GM12878 (cell line): ENCODE measurements at places on chromosomes 1 and 21. TPM values are rescaled to one million over a fixed set of nuclear protein-coding genes. Genes with fewer than 3 reads are reported as not detected.
A peak's percentile ranks its signal among the peaks of the same experiment; 100 is the strongest.

RIMS3 gene
- total RNA-seq = 0.74 and 0.93 TPM in 2 replicates

PDZK1 gene
- 0.10 TPM in 1 of 2 replicates, not detected in the other for total RNA-seq

RGS13 gene
- total RNA-seq = 0.23 and 0.29 TPM in 2 replicates

B3GALT2 gene
- total RNA-seq = not detected in 2 replicates

RIIAD1 gene
- total RNA-seq = not detected in 2 replicates

ARHGEF16 gene
- not detected in 2 replicates for total RNA-seq

NFASC gene
- 0.16 and 0.23 TPM in 2 replicates for total RNA-seq

DDR2 gene
- total RNA-seq = 8.4 and 8.8 TPM in 2 replicates

TMOD4 gene
- total RNA-seq = 1.2 TPM in 1 of 2 replicates, not detected in the other

SLC30A2 gene
- 0.13 TPM in 1 of 2 replicates, not detected in the other for total RNA-seq

SLC2A5 gene
- total RNA-seq = 30.9 and 32.3 TPM in 2 replicates

CAMK1G gene
- total RNA-seq = not detected in 2 replicates

CNST gene
- total RNA-seq = 15.6 and 18.8 TPM in 2 replicates

IL22RA1 gene
- 0.08 TPM in 1 of 2 replicates, not detected in the other for total RNA-seq

PDE4B gene
- 5.7 and 6.3 TPM in 2 replicates for total RNA-seq

GRCh38 chr1:156419854-156420204 lies 50.8 kb downstream of the RHBG start:
- no peak for DNase-seq

DNA sequence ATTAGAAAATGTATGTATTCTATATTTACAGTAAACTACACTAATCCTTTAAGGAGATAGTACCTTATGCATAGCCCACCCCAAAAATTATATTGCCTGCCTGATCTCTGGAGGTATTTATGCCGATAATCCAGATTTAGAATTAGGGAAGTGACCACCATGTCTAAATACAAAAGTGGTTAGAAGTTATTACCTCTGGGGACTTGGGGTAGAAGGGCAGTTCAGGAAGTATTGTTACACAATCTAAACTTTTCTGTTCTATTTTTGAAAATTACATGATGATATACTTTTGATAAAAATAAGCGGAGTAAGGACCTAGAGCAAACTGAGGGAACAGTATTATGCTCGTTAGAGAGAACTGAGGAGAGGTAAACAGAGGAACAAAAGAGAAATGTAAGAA lies 90.5 kb upstream of the ZP4 start:
- DNase-seq = no peak

GRCh38 chr1:20373764-20374163 lies 83.1 kb downstream of the VWA5B1 start:
- no peak for DNase-seq

GRCh38 chr1:175579956-175580750 lies 163.2 kb downstream of the TNR start:
- no peak for DNase-seq

DNA sequence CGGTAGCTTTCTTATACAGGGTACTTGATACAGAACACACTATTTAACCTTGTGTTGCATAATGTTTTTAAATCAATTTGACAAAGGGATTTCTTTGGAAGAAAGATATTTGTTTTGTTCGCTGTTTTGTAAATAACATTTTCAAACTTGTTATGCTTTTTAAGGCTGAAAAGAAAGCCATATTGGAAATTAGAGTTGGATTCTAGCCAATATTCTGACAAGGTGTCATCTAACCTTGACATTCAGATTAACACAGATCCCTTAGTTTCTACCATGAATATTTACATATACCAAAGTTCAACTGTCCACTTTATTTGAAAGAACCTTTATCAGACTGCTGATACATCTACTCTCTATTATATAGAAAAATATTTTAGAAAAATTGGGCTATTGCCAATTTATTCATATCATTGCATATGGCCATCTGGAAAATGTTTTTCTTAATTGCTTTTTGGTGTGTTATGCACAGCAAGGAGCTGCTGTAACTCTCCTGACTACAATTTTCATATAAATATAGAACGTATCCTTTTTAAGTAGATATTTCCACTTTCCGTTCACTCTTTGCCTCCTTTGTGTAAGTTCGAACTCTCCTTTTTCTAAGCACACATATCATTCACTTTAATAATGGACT lies 206.3 kb downstream of the NCAM2 start:
- no peak for DNase-seq

- no peak for DNase-seq
These were observed 64.6 kb downstream of the URB2 start for GRCh38 chr1:229690662-229691061.

GRCh38 chr1:27525296-27526272 lies 35.6 kb upstream of the WASF2 start:
- DNase-seq = peak; percentile 53

- DNase-seq = no peak
These were observed 1048.1 kb downstream of the BRINP3 start for GRCh38 chr1:189429610-189430009.

- no peak for DNase-seq
These were observed 105.3 kb downstream of the PGBD5 start for GRCh38 chr1:230320804-230321203.

DNA sequence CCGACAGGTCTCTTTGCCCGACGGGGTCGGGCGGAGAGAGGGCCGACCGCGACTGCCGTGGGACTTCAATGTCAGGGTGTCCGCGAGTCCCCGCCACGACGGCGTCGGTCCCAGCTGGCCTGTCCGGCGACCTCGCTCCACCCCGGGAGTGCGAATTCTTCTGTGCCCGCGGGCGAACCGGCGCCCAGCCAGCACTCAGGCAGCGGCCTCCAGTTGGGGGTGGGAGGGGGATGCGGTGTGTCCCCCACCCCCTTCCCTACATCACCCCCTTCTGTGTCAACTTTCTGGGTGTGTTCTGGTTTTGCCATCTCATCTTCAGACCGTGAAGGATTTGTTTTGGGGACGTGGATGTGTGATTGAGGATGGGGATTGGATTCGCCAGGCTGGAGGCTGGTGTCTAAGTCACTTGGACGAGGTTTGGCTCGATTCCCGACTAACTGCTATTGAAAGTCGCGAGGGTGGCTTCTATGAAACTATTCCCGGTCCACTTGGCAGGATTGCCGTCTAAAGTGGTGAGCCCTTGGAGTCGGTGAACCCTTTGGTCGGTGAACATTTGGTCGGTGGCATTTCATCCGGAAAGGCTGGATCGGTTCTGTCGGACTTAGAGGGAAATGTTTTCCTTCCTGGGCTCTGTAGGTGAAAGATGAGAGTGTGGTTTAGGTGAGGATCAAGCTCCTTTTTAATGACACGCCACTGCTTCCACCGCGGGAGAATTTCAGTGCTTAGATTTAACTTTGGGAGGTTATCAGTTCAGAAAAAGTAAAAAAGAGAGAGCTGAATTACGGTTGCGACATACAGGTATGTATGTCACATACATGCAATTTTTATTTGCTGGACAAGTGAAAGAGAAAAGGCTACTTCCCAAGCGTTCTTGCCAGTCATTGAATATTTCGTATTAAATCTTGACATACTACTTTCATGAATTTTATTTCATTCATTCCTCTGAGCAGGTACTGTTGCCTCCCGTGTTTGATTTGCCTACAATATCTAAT lies 771 bp downstream of the ABCD3 start:
- DNase-seq = no peak

- no peak for DNase-seq
These were observed 27.6 kb upstream of the KCNE2 start for GRCh38 chr21:34336245-34336644.

DNA sequence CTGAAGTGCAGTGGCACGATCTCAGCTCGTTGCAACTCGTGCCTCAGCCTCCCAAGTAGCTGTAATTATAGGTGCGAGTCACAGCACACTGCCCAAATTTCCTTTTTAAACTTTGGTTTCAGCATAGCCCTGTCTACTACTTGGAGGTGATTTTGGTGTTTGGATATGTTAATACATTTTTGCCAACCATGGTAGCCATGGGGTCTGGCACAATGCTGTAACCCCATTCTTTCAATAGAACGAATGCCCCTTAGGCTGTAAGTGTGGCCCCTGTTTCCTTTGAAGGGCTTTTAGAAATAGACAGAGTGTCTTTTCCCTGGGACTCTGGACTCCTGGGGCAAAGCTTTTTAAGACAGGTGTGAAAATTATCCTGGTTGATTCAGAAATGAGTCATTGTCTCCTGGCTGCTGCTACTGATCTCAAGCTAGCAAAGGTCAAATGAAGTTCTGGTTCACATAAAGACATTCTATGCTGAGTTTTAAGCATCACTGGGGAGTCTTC lies 141.1 kb upstream of the RUNX1 start:
- DNase-seq = no peak

- DNase-seq = no peak
These were observed 2.1 kb downstream of the HLCS start for GRCh38 chr21:36964398-36964797.

- DNase-seq = no peak
These were observed 930 bp downstream of the DHCR24 start for GRCh38 chr1:54885807-54886723.

DNA sequence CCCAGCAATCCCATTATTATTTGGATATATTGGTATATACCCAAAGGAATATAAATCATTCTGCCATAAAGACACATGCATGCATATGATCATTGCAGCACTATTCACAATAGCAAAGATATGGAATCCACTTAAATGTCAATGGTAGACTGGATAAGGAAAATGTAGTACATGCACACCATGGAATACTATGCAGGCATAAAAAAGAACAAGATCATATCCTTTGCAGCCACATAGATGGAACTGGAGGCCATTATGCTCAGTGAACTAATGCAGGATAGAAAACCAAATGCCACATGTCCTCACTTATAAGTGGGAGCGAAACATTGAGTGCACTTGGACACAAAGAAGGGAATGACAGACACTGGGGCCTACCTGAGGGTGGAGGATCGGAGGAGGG lies 24.6 kb downstream of the KAZN start:
- no peak for DNase-seq

DNA sequence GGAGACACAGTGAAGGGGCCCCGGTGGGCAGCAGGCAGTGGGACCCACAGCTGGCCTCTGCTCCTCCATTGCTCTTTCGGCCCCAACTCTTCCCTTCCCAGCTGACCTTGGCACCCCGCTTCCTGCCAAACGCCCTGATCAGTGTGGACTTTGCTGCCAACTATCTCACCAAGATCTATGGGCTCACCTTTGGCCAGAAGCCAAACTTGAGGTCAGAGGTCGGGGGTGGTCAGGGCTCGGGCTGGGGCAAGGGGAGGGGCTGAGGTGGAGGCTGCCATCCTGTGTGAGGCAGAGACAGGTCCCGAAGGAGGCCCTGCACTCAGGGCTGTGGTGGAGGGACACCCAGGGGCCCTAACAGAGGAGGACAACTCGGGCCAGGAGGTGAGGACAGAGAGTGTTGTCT lies 13.7 kb downstream of the PODN start:
- no peak for DNase-seq

GRCh38 chr1:63014267-63014666 lies 230.3 kb downstream of the ATG4C start:
- DNase-seq = no peak

DNA sequence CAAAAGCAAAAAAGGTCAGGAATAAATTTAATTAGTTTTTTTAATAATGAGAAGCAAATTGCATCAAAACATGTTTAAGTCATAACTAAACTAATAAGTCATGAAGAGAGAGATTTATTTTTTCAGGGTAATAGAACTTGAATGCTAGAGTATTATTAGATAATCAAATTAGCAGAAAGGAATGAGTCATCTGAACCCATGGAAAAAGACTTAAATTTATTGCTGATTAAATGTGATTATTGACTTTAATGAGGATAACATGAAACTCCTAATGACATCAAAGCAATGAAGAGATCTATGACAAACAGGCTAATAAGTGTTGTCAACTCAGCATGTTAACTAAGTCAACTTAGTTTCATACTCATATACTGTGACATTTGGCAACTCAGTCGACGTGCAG lies 264.2 kb downstream of the USP25 start:
- DNase-seq = no peak

- no peak for DNase-seq
These were observed 94.6 kb downstream of the TGFB2 start for GRCh38 chr1:218439541-218440295.

DNA sequence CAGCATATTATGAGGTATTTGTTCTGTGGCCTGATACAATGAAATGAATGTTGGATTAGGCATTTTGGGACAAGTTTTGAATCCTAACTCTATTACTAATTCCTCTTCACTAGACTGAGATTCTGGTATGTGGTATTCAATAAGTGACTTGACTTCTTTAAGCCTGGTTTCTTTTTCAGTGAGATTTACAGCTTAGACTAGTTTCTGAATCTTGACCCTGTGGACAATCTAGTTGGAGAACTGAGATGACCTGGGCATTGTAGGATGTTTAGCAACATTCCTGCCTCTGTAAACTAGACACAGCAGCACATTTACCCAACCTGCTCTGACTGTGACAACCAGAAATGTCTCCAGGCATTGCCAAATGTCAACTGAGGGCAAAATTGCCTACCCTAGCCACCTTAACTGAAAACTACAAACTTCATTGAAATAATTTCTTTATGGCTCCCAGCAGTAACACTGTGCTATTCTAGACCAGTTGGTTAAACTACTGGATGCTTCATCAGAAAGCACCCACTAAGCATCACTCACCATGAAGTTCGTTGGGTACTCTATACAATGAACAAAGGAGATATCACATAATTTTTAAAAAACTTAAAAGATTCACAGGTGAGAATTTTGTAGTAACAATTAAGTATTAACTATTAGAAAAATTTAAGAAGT lies 16.8 kb downstream of the PTPRC start:
- DNase-seq = no peak

DNA sequence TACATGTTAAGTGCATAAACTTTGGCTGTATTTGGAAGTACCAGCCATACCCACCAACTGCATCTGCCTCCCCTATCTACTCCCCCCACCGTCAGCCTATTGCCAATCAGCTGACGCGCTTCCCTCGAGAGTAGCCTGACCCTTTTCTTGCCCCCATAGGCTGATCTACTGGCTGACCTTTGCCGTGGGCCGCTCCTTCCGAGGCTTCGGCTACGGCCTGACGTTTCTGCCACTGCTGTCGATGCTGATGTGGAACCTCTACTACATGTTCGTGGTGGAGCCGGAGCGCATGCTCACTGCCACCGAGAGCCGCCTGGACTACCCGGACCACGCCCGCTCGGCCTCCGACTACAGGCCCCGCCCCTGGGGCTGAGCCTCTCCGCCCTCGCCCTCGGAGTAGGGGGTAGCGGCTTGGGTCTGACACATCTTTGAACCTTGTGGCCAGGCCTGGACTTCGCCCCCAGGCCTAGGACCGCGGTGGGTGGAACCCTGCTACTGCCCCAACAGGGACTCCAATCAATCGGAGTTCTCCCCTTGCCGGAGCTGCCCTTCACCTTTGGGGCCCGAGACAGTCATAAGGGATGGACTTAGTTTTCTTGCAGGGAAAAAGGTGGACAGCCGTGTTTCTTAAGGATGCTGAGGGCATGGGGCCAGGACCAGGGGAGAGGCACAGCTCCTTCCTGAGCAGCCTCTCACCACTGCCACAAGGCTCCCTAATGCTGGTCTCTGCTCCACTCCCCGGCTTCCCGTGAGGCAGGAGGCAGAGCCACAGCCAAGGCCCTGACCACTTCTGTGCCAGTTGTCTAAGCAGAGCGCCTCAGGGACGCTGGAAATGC lies 4.0 kb downstream of the GLMP start:
- DNase-seq = no peak

GRCh38 chr1:21262293-21263051 lies 27.8 kb downstream of the ECE1 start:
- no peak for DNase-seq
